IMR-90 (cell line): ENCODE measurements at places on chromosomes 13 and 19.

DNA sequence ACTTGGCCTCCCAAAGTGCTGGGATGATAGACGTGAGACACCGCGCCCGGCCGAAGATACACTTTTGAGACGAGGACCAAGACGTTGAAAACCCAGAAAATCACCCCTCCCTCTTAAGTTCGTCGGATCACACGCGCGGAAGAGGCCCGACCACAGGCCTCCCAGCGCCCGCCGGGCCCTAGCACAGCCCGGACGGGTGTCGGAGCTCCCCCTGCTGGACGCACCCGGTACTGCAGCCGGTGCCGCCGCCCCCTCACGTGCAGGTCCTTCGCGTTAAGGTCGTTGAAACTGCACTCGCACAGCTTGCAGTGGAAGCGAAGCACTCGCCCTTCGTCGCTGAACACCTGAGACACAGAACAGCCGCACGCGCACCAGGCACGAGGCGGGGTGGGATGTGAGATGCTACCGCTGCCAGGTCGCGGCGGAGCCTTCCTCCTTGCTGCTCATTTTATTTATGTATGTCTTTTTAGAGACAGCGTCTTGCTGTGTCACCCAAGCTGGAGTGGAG is 35.7 kb upstream of the MATK start:
- DNase-seq = peak; percentile 10

- DNase-seq = no peak
Observed at GRCh38 chr19:32032561-32032960, 312.8 kb upstream of the ZNF507 start.

GRCh38 chr13:53743906-53744305 is 715.3 kb downstream of the OLFM4 start:
- DNase-seq = no peak

DNA sequence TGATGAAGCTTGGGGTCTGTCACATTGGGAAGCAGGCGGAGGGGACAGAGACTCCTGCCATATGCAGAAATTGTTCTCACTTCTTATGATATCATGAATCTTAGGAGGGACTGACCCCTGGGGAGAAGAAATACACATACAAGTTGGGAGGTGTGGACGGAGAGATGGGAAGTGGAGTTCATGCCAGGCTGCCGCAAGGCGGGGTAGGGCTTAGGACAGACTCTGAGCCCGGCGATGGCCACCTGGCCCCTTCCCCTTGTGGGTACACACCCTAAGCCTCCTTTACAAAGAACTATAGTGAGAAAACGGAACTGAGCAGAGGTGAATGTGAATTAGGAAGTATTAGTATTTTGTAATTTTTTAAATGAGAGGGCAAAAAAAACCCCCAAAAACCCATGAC is 177.0 kb upstream of the IRS2 start:
- no peak for DNase-seq

DNA sequence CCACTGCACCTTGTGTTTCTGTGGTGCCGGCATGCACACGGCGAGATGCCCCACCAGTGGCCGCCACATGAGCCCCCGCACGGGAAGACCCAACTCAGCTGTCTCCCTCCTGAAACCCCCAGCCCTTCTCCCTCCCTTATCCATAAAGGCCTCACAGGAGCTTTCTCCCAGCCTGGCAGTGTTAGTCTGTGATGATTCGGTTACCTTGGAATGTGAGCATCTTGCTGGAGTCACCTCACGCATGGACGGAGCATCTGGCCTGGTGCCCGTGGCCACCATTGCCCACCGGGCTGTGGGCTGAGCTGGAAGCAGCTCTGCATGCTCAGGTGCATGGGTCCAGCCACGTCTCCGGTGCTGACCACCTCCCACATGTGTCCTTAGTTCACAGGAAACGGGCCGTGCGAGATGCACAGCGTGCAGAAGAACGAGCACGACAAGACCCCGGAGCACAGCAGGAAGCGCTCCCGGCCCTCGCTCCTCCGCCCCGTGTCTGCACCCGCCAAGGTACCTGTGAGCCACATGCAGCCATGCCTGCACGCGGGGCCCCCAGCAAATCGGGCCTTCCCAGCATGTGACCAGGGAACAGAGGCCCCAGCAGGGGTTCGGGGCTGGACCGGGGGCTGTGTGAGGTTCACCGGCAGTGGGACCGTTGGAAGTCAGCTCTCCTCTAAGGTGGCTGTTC is 22.0 kb downstream of the SIN3B start:
- peak; percentile 77 for DNase-seq

DNA sequence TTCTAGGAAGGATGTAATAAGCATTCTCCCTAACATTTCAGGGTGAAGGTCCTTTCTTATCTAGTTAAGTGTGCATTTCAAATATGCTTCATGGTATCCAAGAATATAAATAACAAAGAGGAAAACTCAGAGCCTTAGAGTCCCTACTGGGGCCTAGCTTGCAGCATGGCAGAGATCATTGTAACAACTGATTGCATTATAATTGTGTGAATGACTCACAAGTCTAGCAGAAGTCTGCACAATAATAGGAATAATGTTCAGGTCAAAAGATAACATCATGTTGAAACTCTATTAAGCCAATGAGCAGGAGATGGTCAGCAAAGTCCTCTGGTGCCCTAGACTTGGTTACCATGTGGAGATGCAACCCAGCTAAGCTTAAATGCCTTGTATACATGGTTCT is 3.4 kb downstream of the POSTN start:
- peak; percentile 47 for DNase-seq

DNA sequence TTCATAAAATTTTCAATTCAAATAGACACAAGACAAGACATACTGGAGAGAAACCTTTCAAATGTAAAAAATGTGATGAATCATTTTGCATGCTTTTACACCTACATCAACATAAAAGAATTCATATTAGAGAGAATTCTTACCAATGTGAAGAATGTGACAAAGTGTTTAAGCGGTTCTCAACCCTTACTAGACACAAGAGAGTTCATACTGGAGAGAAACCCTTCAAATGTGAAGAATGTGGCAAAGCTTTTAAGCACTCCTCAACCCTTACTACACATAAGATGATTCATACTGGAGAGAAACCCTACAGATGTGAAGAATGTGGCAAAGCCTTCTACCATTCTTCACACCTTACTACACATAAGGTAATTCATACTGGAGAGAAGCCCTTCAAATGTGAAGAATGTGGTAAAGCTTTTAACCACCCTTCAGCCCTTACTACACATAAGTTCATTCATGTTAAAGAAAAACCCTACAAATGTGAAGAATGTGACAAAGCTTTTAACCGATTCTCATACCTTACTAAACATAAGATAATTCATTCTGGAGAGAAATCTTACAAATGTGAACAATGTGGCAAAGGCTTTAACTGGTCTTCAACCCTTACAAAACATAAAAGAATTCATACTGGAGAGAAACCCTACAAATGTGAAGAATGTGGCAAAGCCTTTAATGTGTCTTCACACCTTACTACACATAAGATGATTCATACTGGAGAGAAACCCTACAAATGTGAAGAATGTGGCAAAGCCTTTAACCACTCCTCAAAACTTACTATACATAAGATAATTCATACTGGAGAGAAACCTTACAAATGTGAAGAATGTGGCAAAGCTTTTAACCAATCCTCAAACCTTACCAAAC is 24.6 kb upstream of the ZNF431 start:
- DNase-seq = peak; percentile 33

- DNase-seq = no peak
Observed at GRCh38 chr13:108407495-108407894, 138.0 kb downstream of the TNFSF13B start.

GRCh38 chr19:11227195-11227886 is 12.1 kb upstream of the ANGPTL8 start:
- DNase-seq = no peak

DNA sequence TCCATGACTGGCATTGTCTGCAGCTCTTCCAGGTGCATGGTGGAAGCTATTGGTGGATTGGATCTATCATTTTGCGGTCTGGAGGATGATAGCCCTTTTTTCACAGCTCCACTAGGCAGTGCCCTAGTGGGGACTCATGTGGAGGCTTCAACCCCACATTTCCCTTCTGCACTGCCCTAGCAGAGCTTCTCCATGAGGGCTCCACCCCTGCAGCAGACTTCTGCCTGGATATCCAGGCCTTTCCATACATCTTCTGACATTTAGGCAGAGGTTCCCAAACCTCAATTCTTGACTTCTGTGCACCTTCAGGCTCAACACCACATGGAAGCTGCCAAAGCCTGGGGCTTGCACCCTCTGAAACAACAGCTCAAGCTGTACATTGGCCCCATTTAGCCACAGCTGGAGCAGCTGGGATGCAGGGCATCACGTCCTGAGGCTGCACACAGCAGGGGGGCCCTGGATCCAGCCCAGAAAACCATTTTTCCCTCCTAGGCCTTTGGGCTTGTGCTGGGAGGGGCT is 800.2 kb upstream of the MIR17HG start:
- no peak for DNase-seq

GRCh38 chr13:67148161-67148571 is 82.0 kb downstream of the PCDH9 start:
- peak; percentile 68 for DNase-seq

DNA sequence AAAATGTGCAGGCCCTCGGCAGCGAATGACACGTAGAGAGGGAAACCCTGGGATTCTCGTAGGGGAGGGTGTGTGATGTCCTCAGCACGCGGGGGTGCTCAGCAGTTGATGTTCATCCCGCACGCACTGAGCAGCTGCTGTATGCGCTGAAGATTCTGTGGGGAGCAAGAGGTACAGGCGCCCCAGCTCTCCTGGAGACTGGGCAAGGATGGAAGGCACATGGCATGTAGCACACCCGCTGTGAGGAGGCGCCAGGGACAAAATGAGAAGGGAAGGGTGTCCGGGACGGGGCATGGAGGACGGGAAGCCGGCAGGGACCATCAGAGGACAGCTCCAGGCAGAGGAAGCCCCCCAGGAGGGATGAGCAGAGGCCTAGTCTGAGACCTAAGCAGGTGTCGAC is 15.4 kb downstream of the ATP11A start:
- no peak for DNase-seq

DNA sequence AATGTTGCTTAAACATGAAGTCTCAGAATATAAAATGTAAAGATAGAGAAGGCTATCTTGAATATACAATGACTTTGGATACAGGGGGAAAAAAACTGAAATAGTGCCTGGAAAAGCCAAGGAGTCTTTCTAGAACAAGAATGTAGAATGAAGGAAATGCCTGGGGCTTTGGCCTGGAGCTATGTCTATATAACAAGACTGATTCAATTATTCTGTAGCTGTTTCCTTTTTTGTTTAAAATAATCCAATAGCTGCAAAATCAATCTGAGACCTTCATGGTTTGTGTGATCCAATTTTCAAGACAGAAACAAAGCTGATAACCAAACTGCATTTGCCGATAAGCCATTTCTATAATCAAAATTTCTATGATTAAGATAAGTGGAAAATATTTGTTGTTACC is 530.9 kb upstream of the NBEA start:
- DNase-seq = no peak

GRCh38 chr19:13610039-13610691 is 103.9 kb upstream of the CACNA1A start:
- DNase-seq = no peak

GRCh38 chr19:29596080-29596727 is 9.9 kb upstream of the POP4 start:
- DNase-seq = no peak

GRCh38 chr13:52887165-52887564 is 38.7 kb upstream of the PCDH8 start:
- DNase-seq = no peak

DNA sequence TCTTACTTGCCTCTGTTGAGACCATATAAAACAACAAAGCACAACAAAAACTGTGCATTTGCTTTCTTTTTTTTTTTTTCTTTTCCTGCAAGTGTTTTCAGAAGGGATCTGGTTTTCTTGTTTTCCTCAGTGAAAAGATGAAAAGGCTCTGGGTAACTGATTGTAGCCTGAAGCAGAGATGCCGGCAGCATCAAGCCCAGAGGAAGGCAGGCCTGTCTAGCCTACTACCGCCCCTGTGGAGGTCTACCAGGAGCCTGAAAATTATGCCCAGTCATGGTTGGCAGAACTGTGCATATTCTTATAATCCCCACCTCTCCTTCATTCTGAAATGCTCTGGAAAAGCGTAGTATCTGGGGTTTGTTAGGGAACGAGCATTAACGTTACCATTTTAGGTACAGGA is 32.6 kb upstream of the MEDAG start:
- DNase-seq = peak; percentile 19

DNA sequence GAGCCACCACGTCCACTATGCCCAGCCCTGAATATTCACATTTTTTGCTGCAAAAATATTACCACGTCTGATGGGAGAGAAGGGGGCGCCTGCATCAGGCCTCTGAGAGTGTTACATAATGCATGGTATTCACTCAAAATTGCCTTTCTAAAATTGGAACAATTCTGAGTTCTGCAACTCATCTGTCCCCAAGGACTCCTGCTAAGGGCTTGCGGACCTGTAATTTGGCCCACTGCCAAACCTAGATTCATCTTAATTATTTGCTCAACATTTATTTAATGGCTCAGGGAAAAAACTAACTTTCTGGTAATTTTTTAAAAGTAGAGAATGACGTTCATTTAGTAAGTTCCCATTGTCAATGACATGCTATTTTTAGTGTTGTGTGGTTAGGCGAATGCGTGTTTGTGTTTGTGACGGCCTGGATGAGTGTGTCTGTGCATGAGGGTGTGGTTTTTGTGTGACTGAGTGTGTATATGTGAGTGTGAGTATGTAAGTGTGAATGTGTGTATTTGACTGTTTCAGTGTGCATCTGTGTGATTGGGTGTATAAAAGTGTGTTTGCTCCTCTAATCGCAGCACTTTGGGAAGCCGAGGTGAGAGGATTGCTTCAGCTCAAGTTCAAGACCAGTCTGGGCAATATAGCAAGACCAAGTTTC is 8.8 kb downstream of the INAFM1 start:
- no peak for DNase-seq

DNA sequence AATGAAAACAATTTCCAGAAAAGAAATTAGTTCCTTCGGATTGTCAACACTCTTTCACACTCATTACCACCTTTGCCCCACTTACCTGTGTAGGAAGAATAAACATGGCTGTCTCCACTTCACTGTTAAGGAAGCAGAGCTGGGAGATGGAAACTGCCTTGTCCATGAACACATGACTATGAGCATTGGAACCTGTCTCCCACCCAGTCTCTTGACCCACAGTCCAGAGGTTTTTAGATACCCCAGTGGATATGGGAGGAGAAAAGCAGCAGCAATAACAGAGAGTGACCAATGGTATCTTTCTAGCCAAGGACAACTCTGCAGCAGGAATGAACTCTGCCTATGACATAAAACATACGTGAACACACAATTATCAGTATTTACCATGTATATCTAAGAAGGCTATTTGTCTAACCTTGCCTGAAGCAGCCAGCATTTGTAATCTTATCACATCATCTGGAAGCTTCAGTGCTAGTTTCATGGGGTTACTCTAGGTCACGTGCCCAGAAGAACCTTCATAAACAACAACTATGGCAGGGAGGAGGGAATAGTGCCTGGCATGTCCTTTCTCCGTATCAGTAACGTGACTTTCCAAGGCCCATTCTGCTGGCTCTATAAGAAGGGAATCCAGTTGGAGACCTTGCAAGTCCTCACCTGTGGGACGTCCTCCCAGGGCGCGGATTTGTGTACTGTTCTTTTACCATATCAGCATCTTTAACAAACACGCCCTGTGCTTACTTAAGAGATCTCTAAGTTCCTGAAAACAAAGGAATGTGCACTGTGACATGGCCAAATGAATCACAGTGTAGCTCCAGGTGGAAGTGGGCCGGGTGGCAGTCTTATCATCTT is 221.8 kb upstream of the UBL3 start:
- no peak for DNase-seq
